Cerebellar nuclear complex (tissue), 1 donor: ENCODE measurements at places on chromosomes 3 and 15.

GRCh38 chr3:120841264-120841663 lies 66.7 kb upstream of the STXBP5L start:
- DNase-seq = no peak

GRCh38 chr3:23711916-23712494 lies 93.8 kb upstream of the UBE2E1 start:
- DNase-seq = no peak

DNA sequence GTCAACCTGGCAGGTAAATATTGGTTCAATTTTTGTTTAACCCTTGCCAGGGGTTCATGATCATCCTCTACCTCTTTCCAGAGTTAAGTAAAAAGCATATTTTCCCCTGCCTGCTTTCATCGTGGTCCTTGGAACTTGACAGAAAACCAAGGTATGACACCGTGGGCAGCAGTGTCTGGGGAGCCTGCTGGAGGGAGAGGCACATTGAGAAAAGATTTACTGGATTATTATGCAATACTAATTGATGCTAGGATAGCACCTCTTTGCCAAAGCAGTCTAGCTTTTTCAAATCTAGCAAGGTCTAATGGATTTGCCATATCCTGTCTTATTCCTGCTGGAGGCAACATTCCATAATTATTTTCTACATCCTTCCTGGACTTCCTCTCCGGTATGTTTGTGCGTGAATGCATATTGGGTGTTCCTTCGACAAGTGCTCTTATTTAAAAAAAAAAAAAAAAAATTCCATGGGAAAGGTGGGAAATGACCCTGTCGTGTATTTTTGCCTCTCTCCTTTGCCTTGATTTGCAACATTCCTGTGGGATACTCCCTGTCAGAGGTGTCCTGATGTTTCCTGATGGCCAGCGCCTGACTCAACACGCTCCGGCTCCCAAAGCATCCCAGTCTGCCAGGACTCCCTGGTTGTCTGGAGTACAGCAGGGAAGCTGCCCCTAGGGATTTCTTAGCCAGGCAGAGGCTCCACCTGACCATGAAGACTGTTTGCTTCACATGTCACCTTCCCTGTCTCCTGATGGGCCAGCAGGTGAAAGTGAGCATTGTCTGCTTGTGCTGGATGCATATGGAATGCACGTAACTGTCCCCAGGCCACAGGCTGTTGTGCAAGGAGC lies 6.3 kb downstream of the BHLHE40 start:
- no peak for DNase-seq

GRCh38 chr3:128879991-128880390 lies 571 bp downstream of the ACAD9 start:
- no peak for DNase-seq

- no peak for DNase-seq
These were observed 35.8 kb downstream of the MYH15 start for GRCh38 chr3:108474581-108474980.

DNA sequence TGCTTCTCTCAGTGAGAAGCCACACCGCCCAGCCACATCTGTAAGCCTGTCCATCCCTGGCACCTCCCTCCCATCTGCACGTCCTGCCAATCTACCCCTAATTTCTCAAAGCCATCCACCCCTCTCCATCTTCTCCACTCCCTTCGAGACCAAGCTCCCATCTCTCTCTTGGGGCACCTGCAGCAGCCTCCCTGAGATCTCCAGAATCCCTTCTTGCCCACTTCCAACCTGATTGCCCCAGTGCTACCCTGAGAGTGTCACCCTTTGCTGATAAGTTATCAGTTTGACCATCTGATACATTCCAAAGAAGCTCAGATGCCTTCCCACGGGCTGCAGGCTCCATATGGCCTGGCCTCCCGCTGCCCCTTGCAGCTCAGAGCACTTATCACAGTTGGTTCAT lies 496.1 kb downstream of the SHQ1 start:
- no peak for DNase-seq

DNA sequence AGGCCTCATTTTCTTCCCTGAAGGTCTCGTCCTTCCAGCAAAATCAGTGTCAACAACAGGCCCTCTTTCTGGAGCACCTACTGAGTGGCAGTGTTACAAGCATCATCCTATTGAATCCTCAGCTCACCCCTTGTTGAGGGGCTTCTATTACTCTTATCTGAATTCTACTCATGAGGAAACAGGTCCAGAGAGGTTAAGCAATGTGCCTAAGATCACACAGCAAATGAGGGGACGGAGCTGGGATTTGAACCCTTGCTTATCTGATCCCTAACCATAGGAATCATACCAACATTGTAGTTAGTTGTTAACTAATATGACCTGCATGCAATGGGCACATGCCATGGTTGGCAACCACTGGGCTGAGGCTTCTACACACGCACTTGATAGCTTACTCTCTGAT lies 63.0 kb downstream of the SLC6A6 start:
- no peak for DNase-seq

- DNase-seq = no peak
These were observed 81.5 kb downstream of the GAP43 start for GRCh38 chr3:115704661-115705338.

DNA sequence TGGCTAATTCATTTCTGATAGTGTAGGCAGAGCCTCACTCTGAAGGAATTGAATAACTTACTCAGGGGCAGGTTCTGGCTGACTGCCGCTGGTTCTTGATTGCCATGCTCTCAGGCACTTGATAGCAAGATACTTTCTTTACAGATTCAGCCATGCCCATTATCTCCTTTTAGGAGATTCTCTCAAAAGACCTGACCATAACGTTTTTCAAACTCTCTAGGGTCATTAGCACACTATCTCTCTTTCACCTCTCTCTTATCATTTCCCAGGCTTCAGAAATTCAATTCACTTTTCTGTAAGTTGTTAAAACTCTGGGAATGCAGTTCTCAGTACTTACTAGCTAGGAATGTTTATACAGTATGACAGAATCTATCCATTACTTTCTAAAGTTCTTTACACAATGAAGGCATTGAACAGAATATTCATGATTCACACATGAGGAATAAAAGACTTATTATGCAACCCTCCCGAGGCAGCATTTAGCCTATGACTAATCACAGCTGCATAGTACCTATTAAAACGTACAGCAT lies 850.3 kb upstream of the CADM2 start:
- no peak for DNase-seq

GRCh38 chr3:145557405-145557804 lies 603.6 kb downstream of the PLOD2 start:
- no peak for DNase-seq

GRCh38 chr3:113794526-113794925 lies 44.1 kb upstream of the GRAMD1C start:
- no peak for DNase-seq

DNA sequence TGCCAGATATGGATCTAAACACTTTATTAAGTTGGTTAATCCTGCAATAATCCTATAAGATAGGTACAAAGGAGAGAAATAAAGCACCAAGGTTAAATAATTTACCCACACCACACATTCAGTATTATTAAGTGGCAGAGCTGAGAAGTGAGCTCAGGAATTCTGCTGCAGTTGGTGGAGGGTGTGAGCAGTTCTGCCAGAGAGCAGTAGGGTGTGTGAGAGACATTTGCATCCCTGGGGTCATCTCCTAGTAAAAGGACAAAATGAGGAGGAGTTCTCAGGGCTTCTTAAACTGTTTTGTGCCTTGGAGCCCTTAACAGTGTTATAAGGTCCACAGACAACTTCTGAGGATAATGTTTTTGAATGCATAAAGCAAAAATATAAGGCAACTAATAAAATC lies 484.5 kb downstream of the TAFA4 start:
- DNase-seq = no peak

DNA sequence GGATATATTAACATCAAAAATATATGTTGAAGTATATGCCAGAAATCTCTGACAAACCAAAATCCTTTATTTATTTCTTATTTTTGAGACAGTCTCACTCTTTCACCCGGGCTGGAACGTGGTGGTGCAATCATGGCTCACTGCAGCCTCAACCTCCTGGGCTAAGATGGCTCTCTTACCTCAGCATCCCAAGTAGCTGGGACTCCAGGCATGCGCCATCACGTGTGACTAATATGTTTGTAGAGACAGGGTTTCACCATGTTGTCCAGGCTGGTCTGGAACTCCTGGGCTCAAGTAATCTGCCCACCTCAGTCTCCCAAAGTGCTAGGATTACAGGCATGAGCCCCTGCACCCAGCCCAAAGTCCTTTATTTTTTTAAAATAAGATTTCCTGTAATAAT lies 11.9 kb downstream of the FAIM start:
- DNase-seq = no peak

GRCh38 chr3:82462977-82463376 lies 701.5 kb upstream of the GBE1 start:
- DNase-seq = no peak

- DNase-seq = no peak
These were observed 111.5 kb downstream of the PDZRN3 start for GRCh38 chr3:73513260-73513659.

DNA sequence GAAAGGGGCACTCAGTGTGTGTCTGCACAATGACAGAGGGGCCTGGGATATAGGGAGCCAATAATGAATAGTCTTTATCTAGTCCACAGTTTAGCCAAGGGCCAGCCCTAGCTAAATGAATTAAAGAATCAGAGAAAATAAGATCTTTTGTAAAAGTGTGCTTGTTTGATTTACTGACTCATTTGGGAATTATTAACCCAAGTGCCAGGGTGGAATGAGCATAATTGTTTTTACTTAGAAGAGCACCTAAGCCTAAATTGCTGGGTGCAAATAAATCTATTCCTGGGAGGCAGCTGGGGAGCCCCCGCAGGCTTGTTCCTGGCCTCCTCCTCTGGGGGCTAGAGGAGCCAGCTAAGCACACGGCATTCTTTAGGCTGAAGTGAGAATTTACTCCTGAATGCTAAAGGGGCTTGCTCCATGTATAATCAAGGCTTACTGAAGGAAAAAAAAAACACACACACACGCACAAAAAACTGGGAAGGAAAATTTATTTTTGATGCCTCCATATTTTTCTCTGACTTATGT lies 405.3 kb upstream of the SUCLG2 start:
- DNase-seq = no peak

DNA sequence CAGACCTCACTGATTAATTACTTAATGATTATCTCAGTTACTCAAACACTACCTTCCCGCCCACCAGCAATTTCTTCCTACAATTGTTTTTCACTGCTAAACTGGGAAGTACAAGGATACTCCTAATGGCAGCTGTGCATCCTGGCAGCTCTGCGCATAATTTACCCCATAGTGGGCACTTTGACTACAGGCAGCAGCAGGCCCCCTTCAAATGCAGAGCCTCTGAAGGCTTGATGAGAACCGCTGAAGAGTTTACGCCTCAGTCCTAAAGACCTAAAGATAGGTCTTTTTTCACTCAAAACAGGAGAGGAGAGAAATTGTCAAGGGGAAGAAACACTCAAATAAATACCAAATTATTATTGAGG lies 10.7 kb downstream of the CCDC32 start:
- DNase-seq = no peak

DNA sequence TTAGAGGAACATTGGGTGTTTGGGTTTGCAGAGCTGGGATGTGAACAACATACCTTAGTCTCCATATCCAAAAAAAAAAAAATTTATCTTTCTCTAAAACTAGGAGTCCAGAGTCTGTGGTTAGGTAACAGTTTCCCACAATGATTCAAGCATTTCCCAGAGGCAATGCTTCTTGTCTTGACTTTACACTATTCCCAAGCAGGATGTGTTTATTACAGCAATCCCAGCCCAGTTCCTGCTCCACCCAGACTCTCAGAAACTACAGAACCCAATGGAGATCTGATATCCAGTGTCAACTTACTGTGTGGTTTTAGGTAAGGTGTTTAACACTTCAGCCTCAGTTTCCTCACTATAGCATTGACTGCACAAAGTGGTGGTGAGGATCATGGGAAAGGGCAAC lies 2.3 kb upstream of the C3orf62 start:
- DNase-seq = no peak

GRCh38 chr15:80507638-80508316 lies 103.6 kb downstream of the ARNT2 start:
- DNase-seq = no peak

GRCh38 chr3:117681619-117682018 lies 972.0 kb downstream of the TUSC7 start:
- DNase-seq = no peak

DNA sequence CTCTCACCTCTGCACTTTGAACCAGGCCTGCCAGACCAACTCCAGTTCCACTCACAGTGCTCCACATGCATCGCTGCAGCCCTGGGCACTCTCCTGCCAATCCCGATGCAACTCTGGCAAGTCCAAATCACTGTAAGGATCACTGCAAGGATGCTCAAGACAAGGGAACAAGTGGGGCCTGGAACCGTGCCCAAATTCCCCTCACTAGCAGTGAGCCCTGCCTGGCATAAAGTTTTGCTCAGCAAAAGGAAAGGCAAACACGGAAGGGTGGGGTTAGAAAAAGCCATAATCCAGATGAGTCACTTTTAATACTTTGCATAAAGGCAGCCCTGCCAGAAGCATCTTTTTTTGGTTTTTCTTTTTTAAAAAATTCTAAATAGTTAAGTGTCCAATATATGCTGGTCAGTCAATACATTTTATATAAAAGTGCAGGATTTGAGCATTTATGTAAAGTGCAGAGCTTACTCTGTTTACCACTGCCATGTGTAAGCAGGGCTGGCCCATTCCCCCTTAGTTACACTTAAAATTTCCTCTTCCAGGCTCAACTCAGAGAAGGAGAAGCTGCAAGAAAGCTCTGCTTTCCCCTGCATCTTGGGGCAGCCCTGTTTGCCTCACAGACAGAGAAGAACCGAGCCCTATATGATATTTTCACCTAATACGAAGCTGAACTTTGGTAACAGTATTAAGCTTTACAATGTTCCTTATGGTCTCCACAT lies 102.2 kb downstream of the CD47 start:
- no peak for DNase-seq

- no peak for DNase-seq
These were observed 129.4 kb upstream of the SLC24A5 start for GRCh38 chr15:47991357-47991756.

GRCh38 chr3:182597621-182598041 lies 195.7 kb upstream of the ATP11B start:
- no peak for DNase-seq

GRCh38 chr3:106261396-106261795 lies 392.6 kb upstream of the CBLB start:
- DNase-seq = no peak

GRCh38 chr3:147614210-147614609 lies 205.0 kb downstream of the ZIC1 start:
- DNase-seq = peak; percentile 56

DNA sequence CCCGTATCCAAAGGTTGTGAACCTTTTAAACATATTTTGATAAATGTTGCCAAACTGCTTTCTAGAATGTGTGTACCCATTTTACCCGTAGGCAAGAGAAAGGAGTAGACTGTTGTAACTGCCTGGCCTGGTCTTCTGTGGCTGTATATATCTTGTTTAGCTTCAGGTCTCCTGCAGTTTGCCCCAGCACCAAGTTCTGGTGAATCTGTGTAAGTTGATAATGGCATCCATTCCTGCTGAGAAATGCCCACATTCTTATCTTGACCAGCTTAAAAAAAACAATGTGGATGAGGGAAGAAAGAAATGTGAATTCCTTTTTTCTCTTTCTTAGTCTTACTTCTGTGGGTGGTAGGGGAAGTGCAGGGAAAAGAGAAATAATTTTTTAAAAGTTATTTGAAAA lies 53.3 kb upstream of the TLE3 start:
- no peak for DNase-seq

GRCh38 chr15:93848490-93848889 lies 382.9 kb upstream of the MCTP2 start:
- DNase-seq = no peak
